ENCODE measurements at places on chromosomes 16 and 17.

DNA sequence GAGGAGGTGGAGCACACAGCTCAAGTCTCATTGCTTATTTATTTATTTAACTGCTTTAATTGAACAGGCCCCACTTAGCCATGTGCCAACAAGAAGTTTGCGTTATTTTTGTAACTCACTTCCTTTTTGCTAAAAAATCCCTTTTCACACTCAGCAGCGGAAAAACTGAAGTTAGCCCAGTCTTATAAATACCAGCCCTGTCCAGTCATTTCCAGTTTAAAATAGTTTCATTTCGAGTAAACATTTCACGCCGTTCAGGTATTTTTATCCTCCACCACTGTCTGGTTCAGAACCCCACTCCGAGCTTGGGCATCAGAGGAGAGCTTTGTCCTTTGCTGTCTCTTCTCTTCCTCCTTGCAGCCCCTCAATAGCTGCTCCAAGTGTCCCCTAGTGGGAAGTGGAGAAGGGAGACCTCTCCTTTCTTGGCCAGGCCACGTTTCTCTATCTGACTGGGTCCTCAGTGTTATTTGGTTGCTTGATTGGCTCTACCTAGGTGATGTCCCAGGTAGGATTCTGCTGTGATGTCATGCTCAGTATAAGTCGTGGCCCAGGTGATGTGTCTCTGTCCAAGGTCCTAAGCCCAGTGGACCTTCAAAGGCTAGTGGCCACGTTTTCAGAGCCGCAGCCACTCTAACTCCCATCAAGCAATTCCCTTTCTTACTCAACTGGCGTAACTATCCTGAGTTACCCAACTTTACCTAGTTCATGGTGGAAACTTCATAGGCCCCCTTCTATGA, 53.0 kb upstream of the GAS7 start:
- DNase-seq, result no peak

GRCh38 chr16:27226476-27226875, 23.1 kb downstream of the KDM8 start:
- DNase-seq, result no peak

DNA sequence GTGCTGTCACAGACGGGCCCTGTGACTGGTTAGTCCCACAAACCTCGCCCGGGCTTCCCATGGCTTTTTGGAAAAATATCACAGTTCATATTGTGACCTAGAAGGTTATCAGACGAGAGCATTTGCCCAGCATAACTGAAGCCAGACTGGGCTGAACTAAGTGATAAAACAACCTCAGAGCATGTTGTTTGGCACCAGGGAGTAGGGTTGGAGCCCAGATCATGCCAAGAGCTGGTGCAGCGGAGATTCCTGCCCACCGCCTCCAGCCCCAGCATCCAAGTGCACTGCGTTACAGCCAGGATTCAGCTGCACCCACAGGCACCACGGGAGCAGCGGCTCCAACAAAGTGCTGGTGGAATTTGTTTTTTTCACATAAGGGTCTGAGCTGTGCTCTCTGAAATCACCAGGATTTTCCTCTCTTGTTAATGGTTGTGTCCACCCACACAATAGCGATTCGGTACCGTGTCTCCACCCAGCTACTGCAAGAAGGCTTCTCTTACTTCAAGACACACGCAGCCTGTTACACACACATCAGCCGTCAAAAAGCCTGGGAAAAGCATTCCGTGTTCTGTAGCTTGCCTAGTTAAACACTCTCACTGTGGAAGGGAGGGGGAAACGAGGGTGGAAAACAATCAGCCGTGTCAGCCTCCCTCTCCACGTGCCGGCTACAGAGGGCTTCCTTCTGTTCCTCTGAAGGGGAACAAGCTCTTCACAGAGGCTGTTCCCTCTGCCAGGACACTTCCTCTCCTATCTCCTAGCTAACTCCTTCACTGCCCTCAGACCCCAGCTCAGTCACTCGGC, 273.8 kb downstream of the C16orf95 start:
- DNase-seq, result no peak

GRCh38 chr17:60390925-60391470, 935 bp downstream of the USP32 start:
- no peak for DNase-seq

DNA sequence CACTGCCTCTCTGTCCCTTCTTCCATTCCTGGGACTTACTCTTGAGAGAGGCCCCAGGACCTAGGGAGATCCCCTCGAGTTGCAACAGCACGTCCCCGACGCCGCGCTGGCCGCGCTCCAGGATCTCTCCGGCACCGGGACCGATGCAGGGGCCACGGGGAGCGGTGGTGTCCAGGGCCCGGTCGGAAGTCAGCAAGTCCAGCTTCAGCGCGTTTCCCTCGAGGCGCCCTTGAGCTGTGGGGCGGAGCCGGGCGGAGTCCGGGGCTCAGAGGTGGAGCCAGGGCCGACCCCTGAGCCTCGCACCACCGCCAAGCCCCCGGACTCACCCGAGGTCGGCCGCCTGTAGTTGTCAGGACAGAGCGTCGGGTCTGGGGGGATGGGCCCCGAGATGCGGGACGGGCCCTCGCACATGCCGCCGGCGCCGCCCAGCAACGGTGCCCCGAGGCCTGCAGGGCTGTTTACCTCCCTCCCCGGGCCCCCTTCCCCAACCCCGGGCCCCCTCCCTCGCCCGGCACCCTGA, 458 bp downstream of the ENKD1 start:
- no peak for DNase-seq

- no peak for DNase-seq
These were observed 10.5 kb upstream of the FASN start for GRCh38 chr17:82108496-82108945.

- DNase-seq, result no peak
These were observed 9.0 kb downstream of the ZDHHC1 start for GRCh38 chr16:67407176-67407787.

GRCh38 chr16:57258910-57259475, 13.9 kb downstream of the ARL2BP start:
- DNase-seq, result no peak

- DNase-seq, result peak; percentile 69
These were observed at the start of gene AMFR for GRCh38 chr16:56425439-56425832. Gene AMFR (minus strand): TSS chr16:56425545. CDS start chr16:56425327, 218 bp downstream.

DNA sequence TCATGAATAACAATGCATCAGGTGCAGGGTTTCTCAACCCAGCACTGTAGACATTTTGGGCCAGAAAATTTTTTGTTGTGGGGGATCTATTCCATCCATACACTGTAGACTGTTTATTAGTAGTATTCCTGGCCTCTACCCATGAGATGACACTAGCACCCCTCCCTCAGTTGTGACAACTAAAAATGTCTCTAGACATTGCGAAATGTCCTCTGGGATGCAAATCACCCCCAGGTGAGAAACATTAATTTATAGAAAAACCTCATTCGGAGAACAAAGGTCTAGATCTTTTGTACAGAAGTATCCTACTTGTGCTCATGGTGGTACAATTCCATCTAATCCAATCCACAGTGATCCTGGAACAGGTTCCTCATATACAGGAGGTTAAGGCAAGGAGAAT, 4.3 kb downstream of the ADAT1 start:
- DNase-seq, result no peak

DNA sequence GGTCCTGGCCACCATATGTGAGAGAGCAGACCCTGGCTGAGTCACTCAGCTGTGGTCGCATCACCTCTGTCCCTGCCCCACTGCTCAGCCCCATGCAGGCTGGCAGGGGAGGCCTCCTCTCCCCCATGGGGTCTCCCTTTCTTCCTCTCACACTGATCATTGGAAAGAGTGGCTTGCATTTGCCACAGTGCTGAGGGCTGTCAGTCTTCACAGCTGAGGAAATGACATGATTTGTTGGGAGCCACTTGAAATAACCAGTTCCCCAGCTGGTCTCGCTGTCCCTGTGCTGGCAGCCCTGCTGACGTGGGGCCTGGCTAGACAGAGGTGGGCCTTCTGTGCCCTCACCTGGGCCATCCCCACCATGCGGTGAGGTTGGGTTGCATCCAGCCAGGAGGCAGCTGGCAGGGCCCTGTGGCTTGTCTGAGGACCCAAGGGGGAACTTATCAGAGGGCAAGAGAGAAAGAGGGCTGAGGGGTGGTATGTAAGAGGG, 30.1 kb upstream of the MED9 start:
- DNase-seq, result no peak

- no peak for DNase-seq
These were observed 79.0 kb downstream of the PITPNC1 start for GRCh38 chr17:67456103-67456502.

DNA sequence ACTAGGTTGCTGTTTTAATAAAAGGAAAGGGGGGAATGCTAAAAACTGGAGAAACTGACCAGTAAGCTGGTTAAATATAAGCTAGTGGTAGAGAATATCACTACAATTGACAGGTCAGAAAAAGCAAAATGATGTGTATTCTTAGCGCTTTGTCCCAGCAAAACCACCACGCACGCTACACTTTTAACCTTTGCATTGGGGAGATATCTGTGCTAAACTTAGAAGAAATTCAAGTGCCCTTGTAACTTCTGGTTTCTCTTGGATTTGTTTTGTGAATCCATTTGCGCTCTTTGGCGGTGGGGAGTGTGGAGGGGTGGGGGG, 1.4 kb downstream of the GAN start:
- no peak for DNase-seq

DNA sequence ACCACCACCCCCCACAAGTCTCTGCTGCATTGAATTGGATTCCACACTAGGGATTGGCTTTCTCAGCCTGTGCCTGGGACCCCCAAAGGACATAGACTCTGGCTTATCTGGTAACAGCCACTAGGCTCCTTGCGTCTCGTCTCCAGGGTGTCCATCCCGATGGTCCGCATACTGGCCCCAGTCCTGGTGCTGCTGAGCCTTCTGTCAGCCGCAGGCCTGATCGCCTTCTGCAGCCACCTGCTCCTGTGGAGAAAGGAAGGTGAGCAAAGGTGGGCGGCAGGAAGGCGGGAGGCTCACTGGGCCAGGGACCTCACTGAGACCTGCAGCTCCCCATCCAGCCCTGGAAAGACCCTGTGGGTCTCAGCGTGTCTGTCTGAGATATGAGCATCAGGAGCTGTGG, 8.1 kb downstream of the CD300LG start:
- DNase-seq, result no peak

DNA sequence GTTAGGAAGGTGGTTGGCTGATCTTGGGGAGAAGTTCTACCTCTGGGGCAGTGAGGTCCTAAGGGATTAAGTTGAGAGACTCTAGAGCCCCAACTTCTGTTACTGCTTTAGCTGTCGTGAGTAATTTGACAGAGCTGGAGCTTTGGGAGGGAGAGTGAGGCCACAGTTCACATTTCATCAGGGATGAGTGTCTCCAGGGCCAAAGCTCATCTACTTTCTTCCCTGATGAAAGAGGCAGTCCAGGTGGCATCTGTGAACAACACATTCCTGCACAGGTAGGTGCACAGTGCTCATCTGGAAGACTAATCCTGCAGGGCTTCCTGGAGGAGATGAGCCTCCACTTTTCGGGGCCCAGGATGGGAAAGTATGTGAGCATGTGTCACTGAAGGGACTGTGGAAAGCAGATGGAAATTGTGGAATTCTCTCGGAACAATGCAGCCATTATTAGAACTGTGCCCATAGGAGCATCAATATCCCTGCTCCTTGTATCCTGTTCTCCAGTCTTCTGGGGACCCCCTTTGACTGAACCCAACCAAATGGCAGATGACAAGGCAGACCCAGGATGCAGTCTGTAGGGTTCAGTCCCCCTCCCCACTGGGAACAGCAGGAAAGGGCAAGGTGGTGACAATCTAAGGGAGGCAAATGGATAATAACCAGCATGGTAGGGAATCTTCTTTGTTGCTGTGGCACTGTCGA, 9.0 kb downstream of the DYNLL2 start:
- no peak for DNase-seq

DNA sequence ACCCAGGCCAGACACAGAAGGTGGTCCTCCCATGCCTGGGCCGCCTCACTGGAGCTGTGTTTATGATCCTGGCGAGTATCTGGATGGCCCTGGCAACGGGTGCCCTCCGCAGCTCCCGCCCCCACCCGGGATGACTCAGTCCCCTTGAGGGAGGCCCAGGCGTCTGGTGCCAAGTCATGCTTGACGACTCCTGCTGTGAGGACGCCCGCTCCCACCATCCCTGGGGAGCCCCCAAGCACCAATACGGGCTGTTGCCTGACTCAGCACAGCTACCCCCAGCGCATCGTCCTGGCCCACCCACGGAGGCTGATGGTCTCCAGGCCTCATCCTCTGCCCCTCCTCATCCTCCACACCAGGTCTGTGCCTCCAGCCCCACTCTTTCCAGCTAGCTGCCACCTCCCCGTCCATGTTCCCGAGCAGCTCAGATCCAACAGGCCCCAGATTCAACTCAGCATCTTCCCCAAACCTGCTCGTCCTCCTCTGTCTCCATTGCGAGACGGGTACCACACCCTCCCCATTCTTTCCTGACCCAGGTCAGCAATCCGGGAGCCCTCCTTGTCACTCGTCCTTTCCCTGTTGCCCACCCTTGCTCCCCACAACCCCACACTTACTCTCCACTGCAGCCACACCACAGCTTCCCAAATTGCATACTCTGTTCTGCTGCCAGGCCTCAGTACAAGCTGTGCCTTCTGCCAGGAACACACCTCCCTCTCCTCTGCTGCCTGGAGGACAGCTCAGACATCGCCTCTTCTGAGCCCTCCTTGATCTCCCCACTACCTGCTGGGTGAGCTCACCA, 2.6 kb downstream of the CAMKK1 start:
- no peak for DNase-seq

DNA sequence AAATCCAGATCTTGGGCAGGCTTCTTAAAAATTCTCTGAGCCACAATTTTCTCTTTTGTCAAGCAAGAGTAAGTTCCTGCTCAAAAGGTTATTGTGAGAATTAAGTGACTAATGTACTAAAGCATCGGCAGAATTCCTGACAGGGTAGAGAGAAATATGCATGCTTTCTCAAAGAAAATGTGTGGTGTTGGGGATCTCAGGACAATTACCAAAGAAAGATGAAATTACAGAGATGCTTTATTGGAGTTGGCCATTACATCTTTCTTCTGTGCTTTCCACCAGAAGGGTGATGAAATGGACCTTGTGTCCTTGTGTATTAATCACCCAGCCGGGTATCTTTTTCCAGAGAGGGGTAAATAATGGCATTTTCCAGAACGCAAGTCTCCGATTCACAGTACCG, 1.7 kb upstream of the USP43 start:
- no peak for DNase-seq

- no peak for DNase-seq
These were observed 192.6 kb downstream of the PRKCA start for GRCh38 chr17:66495035-66495434.

GRCh38 chr17:3639981-3640596, 3.5 kb downstream of the CTNS start:
- DNase-seq, result no peak
